ENCODE measurements at places on chromosomes 2 and 18.

- no peak for DNase-seq
Measured at GRCh38 chr2:83827618-83828017, 631.5 kb downstream of the SUCLG1 start.

- no peak for DNase-seq
Measured at GRCh38 chr18:69943021-69943420, 4.7 kb downstream of the CD226 start.

DNA sequence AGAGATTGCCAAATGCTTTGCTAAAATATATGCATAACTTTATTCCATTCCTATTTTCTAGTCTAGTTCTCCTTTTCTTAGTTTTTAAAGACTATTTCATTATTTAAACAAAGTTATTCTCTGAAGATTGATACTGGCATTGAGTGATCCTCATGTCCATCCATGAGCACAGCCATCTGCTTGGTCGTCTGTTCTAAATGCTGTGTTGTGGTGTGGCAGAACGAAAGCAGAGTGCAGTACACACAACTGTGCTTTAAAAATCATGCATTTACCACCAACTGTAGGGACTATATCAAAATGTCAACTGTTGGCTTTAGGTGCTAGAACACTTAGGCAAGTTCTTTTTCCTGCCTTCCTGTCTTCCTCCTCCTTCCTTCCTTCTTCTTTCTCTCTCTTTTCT lies 226.6 kb downstream of the ACKR3 start:
- no peak for DNase-seq

DNA sequence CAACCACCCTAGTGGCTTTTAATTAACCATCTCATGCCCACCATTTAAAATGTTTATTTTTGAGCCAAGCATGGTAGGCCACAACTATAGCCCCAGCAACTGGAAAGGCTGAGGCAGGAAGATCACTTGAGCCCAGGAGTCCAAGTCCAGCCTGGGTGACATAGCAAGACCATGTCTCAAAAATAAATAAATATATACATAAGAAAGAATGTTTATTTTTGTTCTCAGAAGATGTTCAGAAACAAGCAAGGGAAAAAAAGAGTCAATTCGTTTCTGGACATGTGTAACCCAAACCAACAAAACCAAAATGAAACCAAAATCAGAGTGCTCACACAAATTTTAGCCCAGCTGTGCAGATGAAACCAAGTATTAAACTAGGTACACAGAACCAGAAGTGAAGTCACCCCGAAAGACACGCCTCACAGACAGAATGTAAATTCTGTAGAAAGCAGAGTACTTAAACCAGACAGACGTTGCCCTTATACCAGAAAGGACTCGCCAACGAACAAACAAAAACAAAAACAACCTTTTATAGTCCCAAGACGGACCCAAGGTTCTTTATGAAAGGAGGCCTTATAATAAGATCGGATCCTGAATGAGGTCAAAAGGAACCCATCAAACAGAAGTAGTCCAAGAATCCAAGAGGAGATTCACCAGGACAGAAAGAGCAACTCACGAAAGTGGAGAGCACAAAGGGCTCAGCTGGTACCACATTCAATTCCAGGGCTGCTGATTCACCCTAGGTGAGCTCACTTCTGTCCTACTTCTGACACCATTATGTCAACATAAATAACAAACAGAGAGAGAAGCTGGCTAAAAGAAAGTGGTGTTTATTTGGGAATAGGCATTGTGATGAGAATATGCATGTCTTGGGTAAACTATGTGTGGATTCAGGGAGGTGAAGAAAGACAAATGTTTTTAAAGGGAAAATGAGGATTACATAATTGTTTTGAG lies 31.8 kb upstream of the MTCL1 start:
- DNase-seq = no peak

DNA sequence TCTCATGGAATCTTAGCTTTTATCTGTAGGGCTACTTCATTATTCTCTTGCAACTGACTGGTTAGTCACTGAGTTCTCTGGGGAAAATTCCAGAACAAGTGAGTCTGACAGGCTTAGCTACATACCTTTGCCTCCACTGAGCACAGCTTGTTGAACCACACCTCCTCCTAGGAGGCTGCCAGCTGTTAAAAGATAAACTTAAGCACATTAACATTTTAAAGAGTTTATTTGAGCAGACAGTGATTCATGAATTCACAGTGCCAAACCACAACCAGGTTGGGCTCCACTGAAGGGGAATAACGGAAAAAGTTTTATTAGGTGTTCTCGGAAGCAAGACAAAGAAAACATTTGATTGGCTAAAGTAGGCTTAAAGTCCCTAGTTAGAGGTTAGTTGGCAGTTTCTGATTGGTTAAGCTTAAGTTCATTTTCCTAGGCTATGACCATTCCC lies 12.5 kb upstream of the SLC38A11 start:
- DNase-seq = no peak

- no peak for DNase-seq
Measured at GRCh38 chr2:105081006-105081601, 43.2 kb downstream of the MRPS9 start.

DNA sequence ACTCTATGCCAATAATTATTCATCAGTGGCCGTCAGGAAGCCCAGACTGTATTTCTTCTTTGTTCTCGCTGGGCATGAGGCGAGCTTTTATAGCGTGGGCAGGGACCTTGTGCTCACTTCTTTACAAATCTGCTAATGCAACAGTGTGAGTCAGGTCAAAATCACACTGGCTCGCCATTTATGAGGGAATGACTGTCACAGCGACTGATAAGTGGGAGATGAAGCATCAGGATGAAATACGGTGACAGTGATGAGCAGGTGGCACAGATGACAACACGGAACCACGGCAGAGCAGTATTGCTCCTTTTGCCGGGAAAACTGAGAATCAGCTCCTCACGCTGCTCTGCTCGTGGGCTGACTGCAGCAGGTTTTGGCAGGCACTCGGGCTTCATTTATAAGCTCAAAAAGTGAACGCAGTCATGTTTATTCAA lies 20.5 kb downstream of the TYMS start:
- DNase-seq = no peak

GRCh38 chr2:8437228-8437948 lies 244.5 kb upstream of the ID2 start:
- no peak for DNase-seq

DNA sequence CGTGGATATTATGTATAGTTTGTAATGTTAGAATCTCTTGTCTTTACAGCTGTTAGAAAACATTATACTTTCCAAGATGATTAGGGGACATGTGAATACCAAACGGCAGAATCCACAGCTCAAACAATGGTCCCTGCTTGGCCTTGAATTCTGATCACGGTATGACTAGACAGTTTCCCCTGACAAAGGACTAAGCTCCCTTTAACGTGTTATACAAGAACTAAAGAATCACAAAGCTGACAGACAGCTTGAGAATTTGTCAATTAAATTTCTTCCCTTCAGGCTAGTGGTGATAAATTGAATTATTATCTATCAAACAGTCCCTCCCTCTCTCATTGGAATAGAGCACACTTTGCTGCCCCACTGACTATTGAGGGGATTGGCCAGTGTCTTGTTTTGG lies 359.2 kb upstream of the ID2 start:
- no peak for DNase-seq

DNA sequence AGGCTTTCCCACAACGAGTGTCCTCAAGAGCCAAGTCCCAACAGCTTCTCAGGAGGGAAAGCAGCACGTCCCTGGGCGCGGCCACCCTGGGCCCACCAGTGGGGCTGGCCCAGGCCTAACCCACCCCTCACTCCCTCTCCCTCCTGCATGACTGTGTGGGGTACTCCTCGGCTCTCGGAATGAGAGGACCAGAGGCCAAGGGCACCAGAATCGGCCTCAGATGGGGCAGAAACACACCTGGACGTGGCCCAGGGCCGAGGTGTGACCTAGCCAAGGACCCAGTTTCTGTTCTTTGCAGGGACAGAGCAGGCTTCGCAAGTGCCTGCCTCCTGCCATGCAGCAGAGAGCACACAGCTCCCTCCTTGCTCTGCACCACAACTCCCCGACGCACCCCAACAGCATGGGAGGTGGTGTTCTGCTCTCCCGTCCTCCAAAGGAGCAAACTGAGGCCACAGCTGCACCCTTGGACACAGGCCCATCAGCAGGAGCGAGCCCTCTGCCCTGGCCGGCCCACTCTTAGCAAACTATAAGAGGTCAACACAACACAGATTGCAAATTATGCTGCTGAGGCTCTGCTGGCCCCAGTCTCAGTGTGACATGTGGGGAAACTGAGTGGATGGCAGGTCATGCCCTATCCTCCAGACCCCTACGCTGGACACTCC lies 19.7 kb downstream of the HS6ST1 start:
- DNase-seq = no peak

- no peak for DNase-seq
Measured at GRCh38 chr18:79530821-79531220, 135.1 kb downstream of the NFATC1 start.

DNA sequence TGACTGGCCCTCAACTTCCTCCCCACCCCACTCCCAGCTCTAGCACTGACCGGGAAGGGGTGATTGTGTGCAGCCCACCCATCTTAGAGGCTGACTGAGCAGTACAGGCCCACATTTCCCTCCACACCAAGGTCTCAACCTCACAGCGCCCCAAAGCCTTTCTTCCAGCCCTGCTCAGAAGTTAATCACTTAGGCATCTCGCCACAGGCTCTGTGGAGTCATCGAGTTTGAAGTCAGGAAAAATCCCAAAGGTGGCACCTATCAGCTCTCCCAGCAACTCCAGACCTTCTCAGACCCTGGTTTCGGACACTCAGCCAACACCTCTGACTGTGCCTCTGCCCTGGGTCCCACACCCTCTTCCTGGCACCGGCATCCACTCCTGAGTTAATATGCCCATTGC lies 43.0 kb upstream of the GLI2 start:
- no peak for DNase-seq

- no peak for DNase-seq
Measured at GRCh38 chr2:19733951-19734425, 167.8 kb downstream of the TTC32 start.

GRCh38 chr2:149094217-149095015 lies 55.9 kb downstream of the LYPD6B start:
- no peak for DNase-seq

- DNase-seq = no peak
Measured at GRCh38 chr2:187532333-187533120, 21.7 kb downstream of the TFPI start.

DNA sequence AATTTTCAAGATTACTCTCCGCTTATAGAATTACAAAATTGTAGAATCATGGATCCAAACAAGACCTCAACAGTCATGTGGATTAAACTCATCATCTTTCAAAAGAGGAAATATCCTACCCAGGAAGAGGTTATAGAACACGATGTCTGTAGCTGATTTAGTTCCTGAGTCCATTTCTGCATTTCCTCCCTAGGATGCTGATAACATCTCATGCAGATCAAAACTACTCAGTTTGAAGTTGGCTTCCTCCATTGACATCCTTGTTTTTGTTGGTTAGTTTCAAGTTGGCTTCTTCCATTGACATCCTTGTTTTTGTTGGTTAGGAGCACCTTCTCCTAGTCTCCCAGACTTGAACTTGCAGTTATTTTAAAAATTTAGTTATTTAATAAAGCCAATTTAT lies 147.5 kb downstream of the PARD3B start:
- no peak for DNase-seq

GRCh38 chr2:200172944-200173581 lies 133.4 kb upstream of the SPATS2L start:
- no peak for DNase-seq

Data from neuronal stem cell (in vitro differentiated cells).